ENCODE measurements at places on chromosomes 11 and 22. TPM values are rescaled to one million over a fixed set of nuclear protein-coding genes. Genes with fewer than 3 reads are reported as not detected.
A peak's percentile ranks its signal among the peaks of the same experiment; 100 is the strongest.

Gene BIRC3
- total RNA-seq = 110 TPM

Gene APOA4
- total RNA-seq = not detected

Gene TMPRSS4
- total RNA-seq = 234 TPM

Gene C11orf16
- 0.91 TPM for total RNA-seq

- no peak for DNase-seq
These were observed 5.7 kb downstream of the DIXDC1 start for GRCh38 chr11:111942829-111943228.

GRCh38 chr22:38260761-38261681, 11.8 kb downstream of the TMEM184B start:
- no peak for DNase-seq

DNA sequence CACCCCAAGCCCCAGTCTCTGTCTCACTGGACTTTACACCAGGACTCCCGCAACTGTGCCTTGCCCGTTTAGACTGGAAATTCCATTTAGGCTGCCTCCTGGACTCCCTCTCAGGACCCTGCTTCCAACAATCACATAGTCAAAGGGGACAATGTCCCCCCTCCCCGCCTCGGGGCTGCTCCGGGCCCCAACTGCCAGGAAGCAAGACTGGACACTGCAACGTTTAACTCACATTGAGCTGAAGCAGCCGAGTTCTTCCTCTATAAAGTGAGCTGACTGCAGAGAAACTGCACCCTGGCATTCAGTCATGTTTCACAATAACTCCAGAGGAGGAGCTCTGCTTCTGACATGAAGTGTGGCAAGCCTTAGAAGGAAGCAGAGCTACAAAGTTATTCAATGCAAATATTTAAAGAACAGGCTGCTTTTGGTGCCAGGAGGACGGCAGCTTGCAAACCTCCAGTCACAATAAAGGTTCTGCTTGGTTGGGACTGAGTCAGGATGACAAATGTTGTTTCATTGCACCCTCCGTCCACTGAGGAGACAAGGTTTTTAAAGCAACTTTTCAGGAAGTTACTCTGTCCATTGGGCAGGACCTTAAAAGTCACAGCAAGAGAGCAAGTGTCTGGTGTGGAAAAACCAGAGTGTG, 19.9 kb downstream of the PACSIN2 start:
- DNase-seq = peak; percentile 58

DNA sequence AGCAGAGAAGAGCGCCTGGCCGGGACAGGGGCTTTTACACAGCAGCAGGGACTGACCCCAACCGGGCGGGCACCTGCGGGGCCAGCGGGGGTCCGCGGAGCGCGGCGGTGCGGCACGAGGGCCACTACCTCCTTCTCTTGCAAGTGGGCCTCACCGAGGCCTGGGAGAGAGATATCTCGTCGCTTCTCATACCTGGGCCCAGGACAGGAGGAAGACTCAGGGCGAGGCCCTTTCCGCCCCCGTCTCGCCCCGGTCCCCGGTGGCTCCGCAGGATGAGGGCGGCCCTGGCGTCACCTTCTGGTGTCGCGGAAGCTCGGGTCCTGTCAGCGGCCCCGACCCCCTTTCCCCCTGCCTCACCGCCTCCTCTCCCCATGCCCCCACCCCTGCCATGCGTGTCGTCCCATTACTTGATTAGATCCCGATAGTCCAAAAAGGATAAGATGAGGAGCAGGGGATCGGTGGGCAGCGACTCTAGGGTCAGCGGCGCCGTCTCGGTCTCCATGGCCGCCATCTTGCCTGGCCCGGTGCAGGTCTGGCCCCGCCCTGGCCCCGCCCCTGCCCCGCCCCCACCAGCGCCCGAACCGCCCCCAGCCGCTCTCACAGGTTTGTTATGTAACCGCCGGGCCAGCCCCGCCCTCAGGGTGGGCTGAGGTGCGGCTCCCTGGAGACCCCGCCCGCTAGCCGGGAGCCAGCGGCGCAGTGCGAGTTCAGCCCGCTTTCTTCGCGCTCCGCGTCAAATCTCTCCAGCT, at the start of gene FBXO3:
Gene FBXO3 (minus strand): TSS at position 534 of the 749 bp plus-strand sequence. CDS start 23 bp downstream, at position 511.
- DNase-seq = peak; percentile 97

DNA sequence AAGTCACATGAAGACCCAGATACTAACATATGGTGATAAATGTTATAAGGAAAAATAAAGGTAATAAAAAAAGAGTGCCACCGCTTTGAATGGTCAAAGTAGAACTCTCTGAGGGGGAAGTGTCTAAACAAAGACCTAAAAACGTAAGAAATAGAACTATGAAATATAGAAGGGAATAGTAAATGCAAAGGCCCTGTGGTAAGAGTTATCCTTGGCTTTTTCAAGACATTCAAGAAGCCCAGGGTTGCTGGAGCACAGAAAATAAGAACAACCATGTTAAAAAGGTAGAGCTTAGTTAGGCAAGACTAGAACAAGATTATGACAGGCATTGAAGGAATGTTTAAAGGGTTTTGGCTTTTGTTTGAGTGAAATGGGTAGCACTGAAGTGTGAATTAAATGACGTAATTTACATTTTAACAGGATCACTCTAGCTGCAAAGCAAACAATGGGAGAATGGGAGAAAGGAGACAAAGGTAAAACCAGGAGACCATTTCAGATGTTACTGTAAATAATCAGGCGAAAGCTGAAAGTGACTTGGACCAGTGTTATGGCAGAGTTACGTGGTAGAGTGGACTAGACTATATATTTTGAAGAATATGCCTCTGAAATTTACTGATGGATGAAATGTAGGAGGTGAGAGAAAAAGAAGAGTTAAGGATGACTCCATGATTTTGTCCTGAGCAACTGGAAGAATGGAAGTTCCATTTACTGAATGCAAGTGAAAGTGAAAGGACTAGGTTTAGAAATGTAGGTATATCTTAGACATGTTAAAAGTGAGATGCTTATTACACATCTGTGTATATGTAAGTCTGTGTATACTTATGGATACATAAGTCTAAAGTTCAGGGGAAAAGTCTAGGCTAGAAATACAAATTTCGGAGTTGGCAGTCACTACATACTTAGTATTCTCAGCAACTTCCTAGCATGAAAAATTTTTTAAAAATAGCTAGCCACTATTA, 28.5 kb downstream of the BTBD10 start:
- DNase-seq = no peak

DNA sequence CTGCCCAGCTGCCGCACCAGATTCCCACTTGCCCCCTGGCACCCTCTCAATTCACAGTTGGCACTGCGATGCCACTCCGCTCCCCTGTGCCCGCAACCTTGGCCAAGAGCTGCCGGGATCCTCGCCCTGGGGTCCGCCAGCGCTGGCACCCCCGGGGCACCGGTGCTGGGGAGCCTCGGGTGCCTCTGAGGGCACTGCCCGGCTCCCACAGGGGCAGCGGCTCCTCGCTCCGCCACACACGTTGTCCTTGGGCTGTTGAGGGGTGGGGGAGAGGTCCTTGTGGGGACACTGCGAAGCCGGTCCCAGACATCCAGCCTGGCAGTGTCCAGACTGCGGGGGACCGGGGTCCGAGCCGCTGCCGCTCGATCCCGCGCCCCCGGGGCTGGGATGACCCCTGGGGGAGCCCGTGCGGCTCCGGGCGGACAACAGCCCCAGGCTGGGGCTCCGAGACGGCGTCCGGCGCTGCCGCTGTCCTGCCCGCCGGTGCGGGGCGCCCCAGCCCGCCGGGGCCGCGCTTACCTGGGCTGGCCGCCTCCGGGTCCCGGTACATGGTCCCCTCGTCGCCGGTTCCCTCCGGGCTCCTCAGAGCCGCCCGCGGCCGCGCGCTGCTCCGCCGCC, 496 bp downstream of the SYT7 start:
- DNase-seq = peak; percentile 18

Data from kidney (tissue), 22 donors.